Liver (tissue), 10 donors: ENCODE measurements at places on chromosomes 5 and 9. TPM values are rescaled to one million over a fixed set of nuclear protein-coding genes. Genes with fewer than 3 reads are reported as not detected.

DNA sequence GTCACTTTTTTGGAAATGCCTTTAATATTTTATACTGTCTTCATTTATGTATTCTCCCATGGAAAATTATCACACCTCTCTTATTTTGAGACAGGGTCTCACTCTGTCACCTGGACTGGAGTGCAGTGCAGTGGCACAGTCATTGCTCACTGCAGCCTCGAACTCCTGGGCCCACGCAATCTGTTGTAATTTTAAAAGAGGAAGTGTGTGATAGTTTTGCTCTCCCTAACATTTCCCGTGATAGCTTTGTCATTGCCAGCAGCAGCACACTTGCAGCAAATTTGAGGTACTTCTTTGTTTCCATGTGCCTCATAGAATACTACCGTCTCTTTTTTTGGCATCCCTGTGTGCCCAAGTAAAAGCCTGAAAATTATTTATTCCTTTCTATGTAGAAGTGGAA lies 103.5 kb downstream of the RNF180 start:
- no peak for DNase-seq

The PHYHD1 gene
- total RNA-seq = 28.4 TPM

- DNase-seq = no peak
Observed at GRCh38 chr5:158812408-158812807, 287.3 kb downstream of the EBF1 start.

The LMBRD2 gene
- 12.9 TPM for total RNA-seq

DNA sequence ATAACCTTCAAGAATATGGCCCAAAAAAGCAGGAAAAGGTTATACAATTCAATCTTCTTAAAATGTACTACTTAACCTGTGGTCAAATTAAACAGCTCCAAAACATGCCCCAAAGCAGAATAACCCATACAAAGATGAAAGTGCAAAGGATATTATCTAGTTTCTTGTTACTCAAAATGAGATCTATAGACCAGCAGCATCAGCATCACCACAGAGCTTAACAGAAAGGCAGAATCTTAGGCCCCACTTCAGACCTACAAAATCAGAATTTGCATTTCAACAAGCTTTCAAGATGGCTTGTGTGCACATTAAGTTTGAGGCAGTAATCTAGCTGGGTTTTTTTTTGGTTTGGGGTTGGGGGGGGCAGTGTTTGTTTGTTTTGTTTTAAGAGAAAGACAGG lies 54.0 kb downstream of the SCAI start:
- no peak for DNase-seq

- no peak for DNase-seq
Observed at GRCh38 chr9:71895117-71895516, 15.9 kb downstream of the ABHD17B start.

The WDR38 gene
- total RNA-seq = not detected

- DNase-seq = no peak
Observed at GRCh38 chr5:67160985-67161384, 35.6 kb downstream of the CD180 start.

DNA sequence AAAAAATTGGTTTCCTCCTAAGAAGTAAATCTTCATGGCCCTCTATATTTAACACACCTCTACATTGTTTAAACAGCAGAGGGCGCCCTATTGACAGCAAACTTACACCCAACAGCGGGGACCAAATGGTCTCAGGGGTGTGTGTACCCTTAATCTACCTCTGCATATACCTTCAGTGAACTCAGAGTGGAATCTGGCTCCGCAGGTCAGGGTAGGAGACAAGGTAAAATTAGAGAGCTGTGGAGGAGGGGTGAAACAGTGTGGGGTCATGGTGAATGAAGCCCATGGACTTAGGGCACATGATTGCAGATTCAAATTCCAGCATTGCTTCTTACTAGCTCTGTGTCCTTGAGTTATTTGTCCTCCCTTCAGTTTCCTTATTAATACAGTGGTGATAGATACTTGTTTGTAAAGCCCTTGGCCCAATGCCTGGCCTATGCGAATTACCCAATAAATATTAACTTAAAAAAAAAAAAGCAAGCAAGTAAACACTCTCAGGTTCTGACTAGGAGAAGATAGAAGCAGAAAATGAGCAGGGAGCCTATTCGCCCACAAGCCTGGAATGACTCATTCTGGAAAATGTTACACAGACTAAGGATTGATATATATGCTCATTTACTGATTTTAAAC lies 122.9 kb downstream of the CAVIN4 start:
- no peak for DNase-seq

The RASGRF2 gene
- total RNA-seq = 0.19 TPM

DNA sequence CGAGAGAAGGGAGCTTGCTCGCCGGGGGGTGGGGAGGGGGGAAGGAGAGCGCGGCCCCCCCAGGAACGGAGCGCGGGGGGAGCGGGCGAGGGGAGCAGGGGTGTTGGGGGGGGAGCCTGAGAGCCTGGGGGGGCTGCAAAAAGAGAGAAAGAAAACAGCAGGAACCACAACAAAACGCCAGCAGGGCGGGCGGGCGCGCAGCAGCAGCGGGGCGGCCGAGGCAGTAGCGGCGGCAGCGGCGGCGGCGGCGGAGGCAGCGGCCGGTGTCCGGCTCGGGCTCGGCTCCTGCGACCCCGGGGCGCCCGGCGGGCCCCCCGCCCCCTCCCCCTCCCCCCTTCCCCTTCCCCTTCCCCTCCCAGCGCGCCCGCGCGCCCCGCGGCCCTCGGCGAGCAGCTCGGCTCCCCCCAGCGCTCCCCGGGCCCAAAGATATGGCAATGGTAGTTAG lies 1.6 kb downstream of the NR2F1 start:
- no peak for DNase-seq

The CCL27 gene
- not detected for total RNA-seq

GRCh38 chr5:68795190-68795589 lies 298.6 kb upstream of the SLC30A5 start:
- DNase-seq = no peak

GRCh38 chr5:150789450-150789849 lies 10.9 kb downstream of the SMIM3 start:
- no peak for DNase-seq

DNA sequence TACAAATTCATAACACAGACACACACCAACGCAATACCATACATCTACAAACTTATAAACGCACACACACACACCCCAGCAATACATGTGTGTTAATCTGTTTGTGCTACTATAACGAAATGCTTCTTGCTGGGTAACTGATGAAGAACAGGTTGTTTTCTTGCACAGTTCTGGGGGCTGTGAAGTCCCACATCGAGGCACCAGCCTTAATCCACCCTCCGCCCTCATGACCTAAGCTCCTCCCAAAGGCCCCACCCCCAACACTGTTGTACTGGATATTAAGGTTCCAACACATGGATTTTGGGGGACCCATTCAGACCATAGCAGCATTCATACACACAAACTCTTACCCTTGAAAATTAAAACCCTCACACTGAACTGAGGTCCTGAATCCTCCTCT lies 38.8 kb upstream of the LPCAT1 start:
- no peak for DNase-seq

The FOXE1 gene
- not detected for total RNA-seq
